ENCODE measurements at places on chromosomes 16 and 17. TPM values are rescaled to one million over a fixed set of nuclear protein-coding genes. Genes with fewer than 3 reads are reported as not detected.

DNA sequence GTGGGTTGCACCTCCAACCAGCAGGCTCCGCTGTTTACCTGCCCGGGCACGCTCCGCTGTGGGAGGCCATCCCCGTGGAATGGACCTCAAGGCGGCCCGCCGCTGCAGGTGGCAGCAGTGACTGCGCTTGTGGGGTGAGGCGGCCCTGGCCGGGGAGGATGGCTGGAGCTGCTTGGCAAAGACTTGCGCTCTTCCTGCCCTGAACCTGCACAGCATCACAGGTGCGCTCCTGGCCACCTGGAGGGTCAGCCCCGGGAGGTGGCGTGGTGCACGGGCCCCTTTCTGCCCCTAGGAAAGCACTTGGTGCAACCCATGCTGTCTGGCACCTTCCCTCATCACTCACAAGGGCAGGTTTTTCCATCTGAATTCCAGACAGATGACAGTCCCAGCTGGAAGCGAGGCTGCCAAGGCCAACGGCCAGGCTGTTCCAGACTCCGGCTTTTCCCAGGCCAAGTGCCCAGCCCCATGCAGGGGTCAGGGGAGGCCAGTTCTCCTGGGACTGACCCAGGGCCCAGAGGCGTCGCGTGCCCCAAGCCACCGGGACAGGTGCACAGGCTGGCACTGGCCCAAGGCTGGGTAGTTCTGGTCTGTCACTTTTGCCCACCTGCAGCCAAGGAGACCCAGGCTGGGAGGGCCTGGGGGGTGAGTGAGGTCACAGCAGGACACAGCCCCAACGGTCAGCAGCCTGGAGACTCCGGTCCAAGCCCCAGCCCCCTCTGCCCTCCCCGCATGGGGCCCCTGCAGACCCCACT lies 13.3 kb downstream of the UTS2R start:
- no peak for DNase-seq

DNA sequence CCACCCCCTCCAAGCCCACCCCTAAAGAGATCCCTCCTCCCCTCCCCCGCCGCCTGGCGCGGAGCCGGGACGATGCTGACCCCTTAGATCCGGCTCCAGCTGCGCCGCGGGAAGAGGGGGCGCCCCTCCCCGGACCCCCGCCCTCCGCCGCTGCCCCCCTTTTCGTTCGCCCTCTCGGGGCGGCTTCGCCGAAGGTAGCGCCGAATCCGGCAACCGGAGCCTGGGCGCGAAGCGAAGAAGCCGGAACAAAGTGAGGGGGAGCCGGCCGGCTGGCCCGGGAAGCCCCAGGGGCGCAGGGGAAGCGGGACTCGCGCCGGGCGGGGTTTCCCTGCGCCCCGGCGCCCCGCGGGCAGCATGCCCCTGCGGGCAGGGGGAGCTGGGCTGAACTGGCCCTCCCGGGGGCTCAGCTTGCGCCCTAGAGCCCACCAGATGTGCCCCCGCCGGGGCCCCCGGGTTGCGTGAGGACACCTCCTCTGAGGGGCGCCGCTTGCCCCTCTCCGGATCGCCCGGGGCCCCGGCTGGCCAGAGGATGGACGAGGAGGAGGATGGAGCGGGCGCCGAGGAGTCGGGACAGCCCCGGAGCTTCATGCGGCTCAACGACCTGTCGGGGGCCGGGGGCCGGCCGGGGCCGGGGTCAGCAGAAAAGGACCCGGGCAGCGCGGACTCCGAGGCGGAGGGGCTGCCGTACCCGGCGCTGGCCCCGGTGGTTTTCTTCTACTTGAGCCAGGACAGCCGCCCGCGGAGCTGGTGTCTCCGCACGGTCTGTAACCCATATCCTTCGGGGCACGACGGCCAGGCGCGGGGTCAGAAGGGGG lies 623 bp downstream of the CACNA1G start:
- no peak for DNase-seq

Gene TBC1D3
- not detected for polyA plus RNA-seq

DNA sequence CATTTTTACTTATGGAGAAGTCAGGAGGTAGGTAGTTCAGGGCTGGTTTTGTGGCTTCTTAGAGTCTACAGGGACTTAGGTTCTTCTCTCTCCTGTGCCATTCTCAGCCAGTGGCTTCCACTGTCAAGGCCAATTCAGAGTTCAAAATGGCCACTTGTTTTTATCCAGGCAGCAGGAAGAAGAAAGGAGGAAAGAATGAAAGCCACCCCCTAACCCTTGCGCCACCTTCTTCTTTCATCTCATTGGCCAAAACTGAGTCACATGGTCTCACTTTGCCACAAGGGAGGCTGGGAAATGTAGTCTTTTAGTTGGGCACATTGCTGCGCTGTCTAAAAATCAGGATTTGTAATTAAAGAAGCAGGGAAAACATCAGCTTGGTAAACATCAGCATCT lies 60.8 kb upstream of the MED9 start:
- DNase-seq = no peak

DNA sequence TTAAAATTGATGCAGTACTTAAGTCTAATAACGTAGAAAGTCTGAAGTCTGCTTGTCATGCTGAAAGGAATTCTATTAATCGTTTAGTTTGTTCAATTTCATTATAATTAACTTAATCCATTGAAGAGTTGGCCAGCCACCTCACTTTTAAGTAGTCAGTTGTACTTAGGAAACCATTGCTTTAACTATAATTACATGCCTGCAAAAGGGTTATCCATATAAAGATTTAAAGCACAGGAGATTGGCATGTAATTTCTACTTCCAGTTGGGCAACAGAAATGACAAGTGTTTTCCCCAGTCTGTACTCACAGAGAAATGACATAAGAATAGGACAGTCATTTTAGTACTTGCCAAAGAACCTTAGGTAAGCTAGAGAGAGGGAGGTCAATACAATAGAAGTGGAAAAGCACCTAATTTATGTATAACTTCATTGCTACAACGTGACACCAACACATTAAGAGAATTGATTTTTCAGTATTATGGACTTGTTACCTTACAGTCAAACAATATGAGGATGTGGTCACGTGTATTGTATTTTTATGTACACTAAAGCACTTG lies 3.7 kb upstream of the USP32 start:
- DNase-seq = no peak

- no peak for DNase-seq
These were observed 12.2 kb upstream of the CAPN15 start for GRCh38 chr16:515175-515938.

Gene PRRT2
- 8.4 TPM for polyA plus RNA-seq

Gene ZNF263
- 49.0 TPM for polyA plus RNA-seq

Gene ASPHD1
- 0.52 TPM for polyA plus RNA-seq

- DNase-seq = no peak
These were observed 68.5 kb downstream of the YPEL2 start for GRCh38 chr17:59399914-59400313.

DNA sequence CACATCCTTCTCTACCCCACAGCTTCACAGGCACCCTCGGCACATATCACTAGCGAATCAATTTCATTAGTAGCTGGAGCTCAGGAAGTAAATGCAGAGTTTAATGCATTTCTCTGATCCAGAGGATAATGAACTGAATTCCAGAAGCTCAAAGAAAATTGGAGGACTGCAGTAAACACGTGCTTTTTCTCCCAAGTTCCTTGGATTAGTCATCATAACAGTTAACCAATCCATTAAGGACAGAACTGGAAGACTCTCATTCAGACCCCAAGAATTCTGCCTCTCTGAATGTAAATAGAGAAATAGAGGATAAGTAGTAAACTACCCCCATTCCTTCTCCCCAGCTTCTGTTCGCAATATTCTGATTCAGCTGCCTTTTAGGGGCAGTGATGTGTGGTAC lies 40.7 kb downstream of the DUSP14 start:
- DNase-seq = no peak

DNA sequence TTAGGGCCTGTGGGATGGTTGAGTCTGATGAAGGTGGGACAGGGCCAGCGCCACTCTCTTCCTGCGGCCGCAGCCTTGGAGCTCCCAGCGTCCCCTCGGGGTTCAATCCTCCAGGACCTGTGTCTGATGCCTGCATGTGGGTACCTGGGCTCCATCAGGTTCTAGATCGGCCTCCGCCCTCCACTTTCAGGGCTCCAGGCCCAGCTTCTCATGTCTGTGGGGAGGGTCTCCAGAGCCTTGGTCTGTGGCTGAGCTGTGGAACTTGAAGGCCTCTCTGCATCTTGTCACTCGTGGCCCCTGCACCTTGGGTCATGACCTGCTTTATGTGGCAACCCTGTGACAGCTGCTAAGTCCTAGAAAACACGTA lies 89.8 kb upstream of the ZNF750 start:
- no peak for DNase-seq

Gene DPEP3
- 0.06 TPM for polyA plus RNA-seq

GRCh38 chr16:72188541-72188940 lies 16.6 kb upstream of the PMFBP1 start:
- peak; percentile 54 for DNase-seq

Gene NHERF2
- polyA plus RNA-seq = 82.6 TPM

GRCh38 chr16:84570739-84571403 lies 47.0 kb downstream of the COTL1 start:
- DNase-seq = no peak

- no peak for DNase-seq
These were observed 23.2 kb downstream of the COTL1 start for GRCh38 chr16:84594725-84595038.

DNA sequence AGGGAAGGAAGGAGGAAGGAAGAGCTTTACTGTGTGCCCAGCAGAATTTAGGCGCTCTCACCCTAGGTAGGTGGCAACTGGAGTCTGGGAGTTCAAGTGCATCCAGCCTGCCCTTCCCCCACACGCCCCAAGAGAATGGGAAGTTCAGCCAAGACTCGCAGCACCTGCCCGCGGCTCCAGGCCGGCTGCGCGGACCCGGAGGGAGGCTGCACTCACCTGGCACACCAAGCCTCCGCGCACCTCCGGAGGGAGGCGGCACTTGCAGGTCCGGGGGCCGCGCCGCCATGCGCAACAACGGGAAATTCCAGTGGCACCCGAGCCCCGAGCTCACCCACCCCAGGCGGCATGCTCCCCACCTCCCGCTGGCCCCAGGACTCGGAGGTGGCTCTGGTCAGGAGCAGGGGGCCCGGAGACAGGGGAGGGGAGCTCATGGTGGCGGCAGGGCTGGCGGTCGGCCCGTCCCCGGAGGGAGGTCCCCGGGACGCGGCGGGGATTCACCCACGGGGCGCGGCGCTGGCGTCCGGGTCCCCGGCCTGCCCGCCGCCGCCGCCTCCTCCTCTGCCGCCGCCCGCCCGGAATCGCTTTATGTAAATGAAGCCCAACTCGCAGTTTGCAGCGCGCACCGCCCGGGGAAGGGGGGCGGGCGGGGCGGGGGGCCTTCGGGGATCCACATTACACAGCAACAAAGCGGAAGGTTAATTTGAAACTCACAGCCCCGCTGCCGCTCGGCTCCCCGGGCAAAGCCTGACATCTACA lies at the start of gene ZFHX3:
Gene ZFHX3 (minus strand): TSS at position 593 of the 756 bp plus-strand sequence. CDS start 87,983 bp downstream, outside the sequence.
- DNase-seq = no peak

GRCh38 chr16:89099905-89100304 lies 6.3 kb downstream of the ACSF3 start:
- no peak for DNase-seq

DNA sequence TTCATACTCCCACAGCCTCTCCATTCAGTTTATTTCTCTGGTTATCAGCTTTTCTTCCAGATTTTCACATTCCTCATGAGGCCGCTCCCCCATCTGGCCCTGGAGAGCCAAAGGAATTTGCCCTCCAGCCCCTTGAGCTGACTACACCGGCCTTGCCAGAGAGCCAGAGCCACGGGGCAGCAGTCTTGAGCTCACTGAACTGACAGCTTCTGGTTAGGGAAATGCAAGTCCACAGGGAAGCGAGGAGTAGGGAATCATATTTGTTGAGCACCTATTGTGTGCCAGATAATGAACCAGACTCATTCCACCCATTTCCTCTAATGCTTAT lies 102.4 kb downstream of the ABCC12 start:
- DNase-seq = no peak

GRCh38 chr17:81069135-81069645 lies 34.2 kb downstream of the BAIAP2 start:
- DNase-seq = no peak

DNA sequence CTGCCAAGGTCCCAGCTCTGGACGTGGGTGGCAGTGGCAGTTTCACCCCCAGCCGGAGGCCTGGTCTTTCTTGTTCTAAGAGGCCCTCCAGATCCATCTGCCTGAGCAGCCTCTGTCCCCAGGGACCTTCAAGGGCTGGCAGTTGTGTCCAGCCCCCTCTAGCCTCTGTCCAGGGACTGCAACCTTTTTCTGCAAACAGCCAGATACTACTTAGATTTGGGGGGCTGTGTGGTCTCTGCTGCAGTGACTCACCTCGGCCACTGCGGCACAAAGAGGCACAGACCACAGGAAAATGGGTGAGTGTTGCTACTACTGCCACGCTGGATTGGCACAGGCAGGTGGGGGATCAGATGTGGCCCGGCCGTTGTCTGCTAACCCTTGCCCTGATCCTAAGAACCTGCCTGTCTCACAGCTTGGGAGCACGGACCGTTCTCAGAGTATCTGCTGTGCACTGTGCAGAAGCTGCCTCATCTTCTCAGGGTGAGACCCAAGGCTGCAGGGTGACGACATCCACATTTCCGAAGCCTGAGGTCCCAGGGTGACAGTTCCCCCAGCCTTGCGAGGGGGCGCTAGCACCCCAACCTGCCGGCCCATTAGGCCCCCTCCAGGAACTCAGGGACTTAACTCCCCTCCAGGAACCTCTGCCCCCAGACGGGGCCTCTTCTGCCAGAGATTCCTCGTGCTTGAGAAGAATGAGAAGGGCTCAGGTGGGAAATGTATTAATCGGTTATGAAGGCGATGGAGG lies 27.6 kb downstream of the MXRA7 start:
- no peak for DNase-seq

Gene KRT32
- polyA plus RNA-seq = not detected

- DNase-seq = no peak
These were observed 4.1 kb upstream of the SLC38A10 start for GRCh38 chr17:81298991-81299738.

Gene BCL7C
- polyA plus RNA-seq = 35.8 TPM

Gene TP53TG3F
- polyA plus RNA-seq = not detected

Gene KRTAP3-2
- polyA plus RNA-seq = not detected

Gene CYGB
- polyA plus RNA-seq = 9.2 TPM
